ENCODE measurements at places on chromosomes 13 and 19.

GRCh38 chr19:38049105-38049649 lies 142.2 kb downstream of the SIPA1L3 start:
- DNase-seq = no peak

GRCh38 chr13:76454991-76455390 lies 431.2 kb downstream of the KCTD12 start:
- DNase-seq = no peak

GRCh38 chr13:50249144-50249521 lies 233.9 kb downstream of the KCNRG start:
- no peak for DNase-seq

DNA sequence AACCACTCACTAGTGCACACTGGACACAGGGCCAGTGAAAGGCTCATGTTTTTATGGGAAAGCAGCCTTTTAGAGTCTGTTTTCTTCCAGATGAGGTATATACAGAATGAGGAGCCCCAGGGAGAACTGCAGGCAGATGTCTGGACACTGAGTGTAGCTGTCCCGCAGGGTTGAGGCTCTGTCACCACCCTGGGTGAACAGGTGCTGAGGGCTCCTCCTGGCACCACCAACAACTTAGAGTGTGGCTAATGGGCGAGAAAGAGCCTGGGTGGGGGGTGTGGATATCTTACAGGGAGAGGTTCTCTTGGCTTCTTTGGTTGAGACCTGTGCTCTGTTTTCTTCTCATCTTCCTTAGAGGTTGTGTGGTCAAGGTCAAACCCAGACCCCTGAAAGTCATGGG lies 202.1 kb upstream of the GPR12 start:
- no peak for DNase-seq

DNA sequence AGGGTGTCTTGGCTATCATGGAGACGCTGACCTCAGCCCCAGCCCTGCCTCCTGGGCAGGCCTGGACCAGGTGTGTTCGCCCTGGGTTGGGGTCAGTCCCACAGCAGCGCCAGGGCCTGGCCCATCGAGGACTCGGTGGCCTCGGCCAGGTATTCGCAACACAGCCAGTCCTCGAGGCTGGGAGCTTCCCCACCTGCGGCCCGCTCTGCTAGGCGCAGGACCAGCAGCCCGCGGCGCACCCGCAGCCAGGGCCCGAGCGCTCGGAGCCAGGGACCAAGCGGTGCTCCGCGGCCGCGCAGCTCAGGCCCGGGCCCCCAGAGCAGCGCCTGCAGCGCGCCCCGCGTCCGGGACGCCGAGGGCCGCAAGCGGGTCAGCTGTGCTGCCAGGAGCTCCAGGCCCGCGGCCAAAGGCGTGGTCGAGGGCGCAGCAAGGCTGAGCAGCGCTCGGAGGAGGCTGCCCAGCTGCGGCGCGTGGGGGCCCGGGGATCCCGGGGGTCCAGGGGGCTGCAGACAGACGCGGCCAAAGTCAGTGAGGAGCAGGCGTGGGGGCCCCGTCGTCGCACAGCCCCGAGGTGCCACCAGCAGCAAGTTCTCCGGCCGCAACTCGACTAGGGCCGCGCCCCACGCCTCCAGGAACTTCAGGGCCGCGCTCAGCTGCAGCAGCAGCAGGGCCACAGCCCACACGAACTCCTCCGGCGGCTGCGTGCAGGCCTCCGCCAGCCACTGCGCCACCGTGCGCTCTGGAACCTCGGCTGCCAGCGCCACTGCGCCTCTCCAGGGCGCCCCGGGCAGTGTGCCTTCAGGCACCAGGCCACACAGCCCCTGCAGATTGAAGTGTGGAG lies 6.2 kb downstream of the PEAK3 start:
- no peak for DNase-seq

DNA sequence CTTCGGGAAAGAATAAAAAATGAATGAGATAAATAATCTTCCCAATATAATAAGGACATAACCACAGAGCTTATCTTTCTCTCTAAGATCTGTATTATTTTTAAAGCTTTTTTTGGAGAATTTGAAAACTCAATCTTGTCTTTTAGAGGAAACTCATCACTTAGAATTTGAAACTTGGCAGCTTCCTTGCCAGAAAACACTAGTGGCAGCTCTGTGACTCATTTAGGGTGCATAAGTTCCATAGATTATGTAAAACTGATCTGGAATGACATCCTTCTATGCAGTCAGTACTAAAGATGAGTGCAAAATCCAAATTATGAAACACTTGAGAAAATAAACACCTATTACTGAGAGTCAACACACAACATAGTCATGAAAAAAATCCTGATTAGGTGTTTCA lies 848.0 kb downstream of the DACH1 start:
- DNase-seq = no peak

DNA sequence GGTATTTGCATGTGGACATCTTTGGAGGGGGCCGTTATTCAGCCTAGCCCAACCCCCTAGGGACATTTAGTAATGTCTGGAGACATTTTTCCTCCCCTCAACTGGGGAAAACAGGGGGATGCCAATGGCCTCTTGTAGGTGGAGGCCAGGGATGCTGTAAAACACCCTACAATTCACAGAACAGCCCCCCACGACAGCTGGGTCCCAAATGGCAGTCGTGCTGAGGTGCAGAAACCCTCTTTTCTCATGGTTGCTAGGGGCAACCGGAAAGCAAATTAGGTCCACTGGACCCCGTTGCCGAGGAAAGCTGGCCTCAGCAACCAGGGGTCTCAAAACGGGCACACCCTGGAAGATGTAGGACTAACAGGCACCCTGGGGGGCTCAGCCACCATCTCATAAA lies 14.6 kb downstream of the TMEM150B start:
- DNase-seq = no peak

DNA sequence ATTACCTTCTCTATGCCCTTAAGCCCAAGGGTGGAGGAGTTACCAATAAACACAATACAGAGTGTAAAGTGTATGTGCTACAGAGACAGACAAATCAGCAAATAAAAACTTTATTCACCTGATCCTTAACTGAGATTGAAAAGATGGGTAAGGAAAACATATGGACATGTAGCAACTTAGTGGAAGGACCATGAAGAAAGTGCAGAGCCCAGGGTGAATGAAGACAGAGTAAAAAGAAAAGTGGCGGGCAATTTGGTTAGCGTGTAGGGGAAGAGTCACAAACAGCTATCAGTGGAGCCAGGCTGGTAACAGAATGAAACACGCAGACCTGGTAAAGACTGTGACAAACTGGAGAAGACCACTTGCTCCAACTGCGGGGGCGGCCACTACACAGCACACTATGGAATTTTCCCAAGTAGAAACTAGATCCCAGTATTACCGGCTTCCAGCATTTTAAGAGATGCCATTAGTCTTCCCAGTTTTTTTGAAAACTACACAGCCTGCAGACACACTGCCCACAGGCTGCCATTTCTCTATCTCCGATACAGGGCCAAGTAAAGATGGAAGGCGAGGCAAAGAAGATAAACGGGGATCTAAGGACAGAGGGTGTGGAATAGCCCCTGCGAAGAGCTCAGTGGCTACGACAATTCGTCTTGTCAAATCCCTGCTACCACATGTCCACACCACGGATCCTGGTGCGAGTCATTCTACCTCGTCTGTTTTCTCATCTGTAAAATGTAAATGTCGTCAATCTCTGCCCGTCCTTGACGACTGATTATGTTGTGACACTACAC lies 1.2 kb downstream of the UQCRFS1 start:
- no peak for DNase-seq

DNA sequence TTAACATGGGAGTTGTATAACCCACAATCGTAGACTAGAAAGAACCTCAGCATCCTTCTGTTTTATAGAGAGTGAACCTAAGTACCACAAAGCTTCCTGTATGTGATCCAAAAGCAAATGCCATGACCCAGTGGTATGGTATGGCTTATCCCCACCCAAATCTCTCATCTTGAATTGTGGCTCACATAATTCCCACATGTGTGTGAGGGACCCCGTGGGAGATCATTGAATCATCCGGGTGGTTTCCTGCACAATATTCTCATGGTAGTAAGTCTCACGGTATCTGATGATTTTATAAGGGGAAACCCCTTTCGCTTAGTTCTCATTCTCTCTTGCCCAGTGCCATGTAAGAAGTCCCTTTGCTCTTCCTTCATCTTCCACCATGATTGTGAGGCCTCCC lies 587.9 kb downstream of the LMO7 start:
- DNase-seq = no peak

- no peak for DNase-seq
Observed at GRCh38 chr13:66837246-66837645, 392.9 kb downstream of the PCDH9 start.

GRCh38 chr13:72782717-72783116 lies 784 bp downstream of the PIBF1 start:
- no peak for DNase-seq

GRCh38 chr13:48818495-48819356 lies 157.0 kb upstream of the FNDC3A start:
- no peak for DNase-seq

GRCh38 chr13:111491659-111492058 lies 171.2 kb downstream of the TEX29 start:
- DNase-seq = no peak

DNA sequence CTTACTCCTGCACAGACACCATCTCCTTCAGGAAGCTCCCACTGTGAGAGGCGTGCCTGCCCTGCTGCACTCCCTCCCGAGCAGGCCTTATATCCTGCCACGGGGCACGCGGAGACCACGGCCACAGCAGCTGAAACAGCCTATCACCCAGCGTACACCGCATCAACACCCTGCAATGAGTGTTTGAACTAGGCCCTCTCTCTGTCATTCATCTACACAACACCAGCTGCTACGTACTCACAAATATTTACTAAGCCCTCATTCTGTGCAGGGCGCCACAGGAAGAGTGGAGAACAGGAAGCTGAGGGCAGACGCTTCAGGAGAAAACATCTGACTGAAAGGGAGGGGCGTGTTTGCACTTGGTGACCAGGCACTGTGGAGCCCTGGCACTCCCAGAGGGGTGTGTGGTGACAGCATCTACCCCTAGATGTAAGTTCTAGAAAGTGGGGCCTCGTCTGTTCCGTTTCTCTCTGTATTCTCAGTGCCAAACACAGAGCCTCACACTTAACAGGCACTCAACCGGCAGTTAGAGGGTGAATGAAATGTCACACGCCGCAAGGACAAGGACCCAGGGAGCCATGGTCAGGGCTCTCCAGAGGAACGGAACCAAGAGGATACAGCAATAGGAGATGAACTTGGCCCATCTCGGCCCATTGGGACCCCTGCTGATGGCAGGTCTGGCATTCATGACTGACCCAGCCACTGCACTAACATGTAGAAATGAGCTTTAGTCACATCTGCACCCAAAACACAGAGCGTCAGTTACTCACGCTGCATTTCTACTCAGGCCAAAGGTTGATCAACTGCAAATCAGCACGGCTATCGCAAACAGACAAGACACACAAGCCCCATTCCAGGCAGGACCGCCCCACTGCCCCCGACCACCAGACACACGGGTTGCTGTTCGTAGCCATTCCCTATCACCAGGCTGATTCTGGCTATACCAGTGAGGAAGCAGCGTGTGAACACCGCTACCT lies 15.7 kb downstream of the RANBP3 start:
- peak; percentile 99 for DNase-seq

- DNase-seq = no peak
Observed at GRCh38 chr13:76644906-76645305, 241.3 kb downstream of the KCTD12 start.

GRCh38 chr13:38535261-38535660 lies 151.6 kb upstream of the FREM2 start:
- peak; percentile 94 for DNase-seq

DNA sequence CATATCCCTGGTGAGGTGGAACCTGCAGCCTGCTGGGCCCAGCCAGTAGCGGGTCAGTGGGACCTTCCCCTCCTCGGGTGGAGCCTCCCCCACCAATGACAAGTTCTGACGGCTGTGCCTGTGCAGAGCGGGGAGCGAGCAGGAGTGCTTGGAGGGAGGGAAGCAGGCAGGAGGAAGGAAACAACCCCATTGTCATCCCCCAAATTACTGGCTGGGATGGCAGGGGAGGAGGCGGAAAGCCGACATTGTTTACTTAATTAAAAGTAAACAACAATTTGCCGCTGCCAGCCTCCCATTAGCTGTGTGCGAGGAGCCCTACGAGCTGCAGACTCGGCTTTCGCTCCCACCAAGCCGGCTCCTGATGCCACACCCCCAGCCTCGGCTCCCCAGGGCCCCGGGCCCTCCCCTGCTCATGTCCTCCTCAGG lies 45.5 kb downstream of the LYL1 start:
- peak; percentile 83 for DNase-seq

GRCh38 chr19:10510301-10510802 lies 6.9 kb downstream of the S1PR5 start:
- DNase-seq = no peak

DNA sequence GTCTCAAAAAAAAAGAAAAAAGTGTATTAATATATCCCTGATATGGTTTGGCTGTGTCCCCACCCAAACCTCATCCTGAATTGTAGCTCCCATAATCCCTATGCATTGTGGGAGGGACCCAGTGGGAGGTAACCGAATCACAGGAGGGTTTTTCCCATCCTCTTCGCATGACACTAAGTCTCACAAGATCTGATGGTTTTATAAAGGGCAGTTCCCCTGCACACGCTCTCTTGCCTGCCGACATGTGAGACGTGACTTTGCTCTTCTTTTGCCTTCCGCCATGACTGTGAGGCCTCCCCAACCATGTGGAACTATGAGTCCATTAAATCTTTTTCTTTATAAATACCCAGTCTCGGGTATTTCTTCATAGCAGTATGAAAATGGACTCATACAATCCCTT lies 17.7 kb downstream of the STK24 start:
- DNase-seq = no peak

- no peak for DNase-seq
Observed at GRCh38 chr19:10006335-10006708, 4.0 kb downstream of the COL5A3 start.

DNA sequence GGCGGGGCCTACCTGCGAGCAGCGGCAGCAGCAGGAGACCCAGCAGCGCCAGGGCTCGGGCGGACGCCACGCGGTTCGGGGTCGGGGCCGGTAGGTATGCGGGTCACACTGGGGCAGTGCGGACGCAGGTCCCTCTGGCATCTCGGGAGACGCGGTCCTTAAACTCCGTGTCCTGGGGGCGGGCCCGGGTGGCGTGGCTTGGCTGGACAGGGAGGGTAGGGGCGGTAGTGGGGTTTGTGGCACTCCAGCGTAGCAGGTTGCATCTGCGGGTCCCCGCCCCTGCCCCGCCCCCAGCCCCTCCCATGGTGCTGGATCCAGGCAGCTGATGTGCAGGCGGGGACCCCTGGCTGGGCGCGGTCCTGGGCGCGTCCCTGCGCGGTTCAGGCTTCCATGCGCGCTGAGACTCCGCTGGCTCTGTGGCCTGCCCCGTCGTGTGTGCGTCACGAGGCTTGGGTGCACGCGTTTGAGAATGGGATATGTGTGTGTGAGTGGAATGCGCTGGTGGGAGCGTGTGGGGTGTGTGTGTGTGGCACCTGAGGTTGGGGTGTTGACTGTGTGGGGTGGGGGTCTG lies 96.1 kb downstream of the WTIP start:
- no peak for DNase-seq
